ENCODE measurements at places on chromosomes 7 and 10.

- no peak for DNase-seq
These were observed 30.5 kb upstream of the MNX1 start for GRCh38 chr7:157041004-157041403.

GRCh38 chr7:157829491-157829890, 492.7 kb downstream of the DNAJB6 start:
- no peak for DNase-seq

DNA sequence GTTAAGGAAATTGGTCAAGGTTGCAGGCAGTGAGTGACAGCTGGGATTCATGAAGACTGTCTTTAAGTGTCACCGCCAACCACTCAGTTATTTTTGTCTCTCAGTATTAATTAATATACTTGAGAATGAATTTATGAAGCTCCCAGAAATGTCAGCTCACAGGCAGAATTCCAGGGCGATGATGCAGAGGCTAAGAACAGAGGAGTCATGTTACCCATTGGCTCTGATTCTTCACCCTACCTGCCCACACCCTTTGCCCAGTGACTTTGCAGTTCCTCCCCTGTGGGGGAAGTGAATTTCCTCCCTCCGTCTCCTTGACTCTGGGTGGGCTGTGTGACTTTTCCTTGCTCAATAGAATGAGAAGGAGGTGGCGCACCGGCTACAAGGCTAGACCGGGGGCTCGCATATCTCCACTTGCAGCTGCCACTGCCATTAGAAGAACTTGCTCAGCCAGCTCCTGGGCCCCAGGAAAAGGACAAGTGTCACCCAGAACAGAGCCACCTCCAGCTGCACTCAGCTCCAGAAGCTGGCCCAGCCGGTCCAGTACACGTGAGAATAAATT, 157.1 kb upstream of the PRKCQ start:
- no peak for DNase-seq

GRCh38 chr10:31129880-31130405, 98.3 kb upstream of the ZNF438 start:
- no peak for DNase-seq

DNA sequence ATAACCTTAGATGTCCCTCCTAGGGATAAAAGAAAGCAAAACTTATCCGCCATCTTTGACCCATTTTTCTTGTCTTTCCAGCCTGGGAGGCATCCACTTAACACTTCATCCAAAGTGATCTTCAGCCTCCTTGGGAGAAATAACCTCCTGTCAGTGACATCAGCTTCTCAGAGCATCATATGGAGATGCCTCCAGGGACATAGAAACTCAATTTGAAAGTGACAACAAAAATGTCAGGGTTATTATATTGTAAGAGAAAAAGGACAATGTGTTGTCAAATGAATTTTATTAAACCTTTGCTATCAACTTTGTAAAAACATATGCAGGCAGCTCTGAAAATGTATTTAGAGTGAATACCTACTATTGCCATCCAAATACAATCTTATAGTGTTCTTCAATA, 371.2 kb upstream of the ADARB2 start:
- no peak for DNase-seq

DNA sequence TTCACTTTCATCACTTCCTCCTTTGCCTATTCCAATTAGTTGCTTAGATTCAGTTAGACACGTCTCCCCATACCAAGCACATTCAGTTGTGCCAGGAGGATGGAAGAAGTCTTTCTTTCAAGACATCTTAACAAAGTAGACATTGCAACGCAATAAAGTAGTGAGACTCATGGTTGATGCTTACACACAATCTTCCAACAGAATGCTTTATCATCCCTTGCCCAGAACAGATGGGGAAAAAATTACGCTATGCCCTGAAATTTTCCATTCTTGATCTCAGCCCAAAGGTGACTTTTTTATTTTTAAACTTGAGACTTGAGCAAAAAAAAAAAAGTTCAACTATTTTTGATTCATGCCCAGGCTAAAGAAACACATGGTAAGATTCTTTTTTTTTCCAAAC, 74.9 kb downstream of the KCNMA1 start:
- DNase-seq = no peak

GRCh38 chr10:78255796-78256638, 222.4 kb downstream of the RPS24 start:
- DNase-seq = no peak

DNA sequence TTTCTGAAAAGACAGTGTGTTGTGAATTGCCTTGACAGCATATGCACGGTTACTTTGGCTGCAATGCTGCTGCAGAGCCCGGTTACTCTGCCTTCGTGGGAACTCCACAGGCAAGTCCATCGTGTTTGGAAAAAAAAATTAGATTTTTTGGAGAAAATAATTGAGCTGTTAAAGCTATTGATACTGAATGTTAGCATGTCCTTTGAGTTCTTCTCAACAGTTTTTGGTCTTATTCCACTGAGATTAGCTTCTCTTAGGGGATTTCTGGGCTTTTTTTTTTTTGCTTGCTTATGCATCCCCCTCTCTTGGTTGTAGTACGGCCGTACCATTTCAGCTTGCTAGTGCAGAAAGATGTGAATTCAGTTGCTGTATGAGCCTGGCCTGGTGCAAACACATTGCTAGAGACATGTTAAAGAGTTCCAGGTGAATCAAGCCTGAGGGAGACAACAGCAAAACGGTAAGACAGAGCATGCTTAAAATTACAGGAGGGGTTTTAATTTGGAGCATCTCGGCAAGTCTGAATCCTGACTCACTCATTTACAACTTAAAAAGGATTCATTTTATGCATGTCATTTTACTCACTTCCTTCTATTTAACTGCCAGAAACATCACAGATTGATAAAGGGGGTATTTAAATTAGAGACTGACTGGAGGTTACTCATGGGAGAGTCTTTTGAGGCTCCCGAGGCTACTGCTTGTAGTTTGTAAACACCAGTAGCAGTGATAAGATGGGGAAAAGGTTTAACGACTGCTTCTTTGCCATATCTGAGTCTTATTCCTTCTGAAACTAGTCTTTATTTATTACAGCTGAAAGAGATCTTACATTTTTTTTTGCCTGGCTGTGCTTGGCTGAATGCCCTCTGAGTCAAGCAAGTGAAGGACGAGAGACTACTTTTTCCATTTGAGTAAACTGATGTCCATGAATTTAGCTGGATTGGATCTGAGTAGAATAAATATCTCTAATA, 113.7 kb downstream of the CDK14 start:
- DNase-seq = no peak

DNA sequence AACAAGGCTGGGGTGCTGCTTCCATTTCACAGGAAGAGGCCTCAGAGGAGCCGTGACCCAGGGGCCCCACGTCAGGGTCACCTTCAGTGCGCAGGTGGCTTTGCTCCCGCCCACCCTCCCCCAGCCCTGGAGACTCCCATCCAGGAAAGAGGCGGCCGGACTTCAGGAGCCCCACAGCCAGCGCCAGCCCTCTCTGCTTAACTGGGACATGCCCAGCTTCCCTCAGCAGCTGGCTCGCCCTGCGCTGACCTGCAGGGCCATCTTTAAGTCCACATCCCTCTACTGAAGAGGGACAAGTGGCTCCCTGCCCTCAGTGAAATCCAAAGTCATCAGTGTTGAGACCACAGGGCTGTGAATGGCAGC, 141.9 kb upstream of the PPP2R2D start:
- DNase-seq = no peak

DNA sequence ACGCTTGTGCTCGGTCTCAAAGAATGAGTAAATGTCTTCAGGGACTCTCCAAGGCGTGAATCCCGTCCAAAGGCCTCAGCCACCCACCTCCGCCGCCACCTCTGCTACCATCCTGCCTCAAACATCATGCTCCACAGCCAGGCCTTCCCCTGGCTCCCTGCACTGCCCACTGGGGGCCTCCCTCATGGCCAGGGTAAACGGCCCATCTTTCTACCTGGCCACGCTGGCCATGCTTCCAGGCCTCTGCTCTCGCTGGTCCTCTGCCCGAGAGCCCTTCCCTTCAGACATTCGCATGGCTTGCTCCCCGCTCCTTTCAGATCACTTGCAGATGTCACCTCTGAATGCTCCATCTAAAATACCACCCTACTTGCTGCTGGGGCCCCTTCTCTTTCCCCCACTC, 40.2 kb downstream of the ZNF783 start:
- DNase-seq = no peak

DNA sequence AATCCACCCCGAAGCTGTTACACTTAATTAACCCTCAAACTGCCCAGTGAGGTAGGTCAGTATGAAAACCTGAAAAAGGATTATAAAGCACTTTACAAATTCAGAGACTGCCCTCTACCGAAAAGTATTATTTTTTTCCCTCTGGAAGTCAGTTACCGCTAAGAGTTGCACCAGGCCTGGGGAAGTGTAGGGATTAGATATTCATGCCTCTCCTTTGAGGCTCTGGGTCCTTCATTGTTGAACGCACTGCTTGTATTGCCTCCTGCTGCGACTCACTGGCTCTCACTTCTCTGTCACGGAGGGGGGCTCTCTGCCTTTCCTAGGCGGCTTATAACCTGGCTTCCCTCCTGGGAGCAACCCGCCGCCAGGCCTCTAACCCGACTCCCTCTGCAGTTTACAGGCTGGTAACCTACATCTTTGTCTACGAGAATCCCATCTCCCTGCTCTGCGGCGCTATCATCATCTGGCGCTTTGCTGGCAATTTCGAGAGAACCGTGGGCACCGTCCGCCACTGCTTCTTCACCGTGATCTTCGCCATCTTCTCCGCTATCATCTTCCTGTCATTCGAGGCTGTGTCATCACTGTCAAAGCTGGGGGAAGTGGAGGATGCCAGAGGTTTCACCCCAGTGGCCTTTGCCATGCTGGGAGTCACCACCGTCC, 2.7 kb downstream of the RHBDD2 start:
- DNase-seq = no peak

GRCh38 chr7:78563191-78563590, 764.6 kb downstream of the PHTF2 start:
- DNase-seq = no peak

- DNase-seq = no peak
These were observed 48.4 kb downstream of the HGF start for GRCh38 chr7:81721437-81721836.

Measured in HuH-7.5 (cell line).